G401 (cell line): ENCODE measurements at places on chromosomes 12 and 14. TPM values are rescaled to one million over a fixed set of nuclear protein-coding genes. Genes with fewer than 3 reads are reported as not detected.

Gene BLTP3B
- 34.2 and 53.8 TPM in 2 replicates for total RNA-seq

Gene TAS2R14
- total RNA-seq = 0.12 and 3.0 TPM in 2 replicates

Gene DIABLO
- 79.6 and 93.7 TPM in 2 replicates for total RNA-seq

Gene RNASE3
- not detected in 2 replicates for total RNA-seq

Gene BAZ1A
- 9.1 and 13.7 TPM in 2 replicates for total RNA-seq

Gene LHX5
- total RNA-seq = not detected in 2 replicates

Gene PLEKHG7
- total RNA-seq = not detected in 2 replicates

Gene NPAS3
- total RNA-seq = not detected in 2 replicates

Gene ANKRD52
- total RNA-seq = 6.2 and 9.0 TPM in 2 replicates

Gene KRT7
- 0.49 TPM in 1 of 2 replicates, not detected in the other for total RNA-seq

Gene CCDC38
- total RNA-seq = not detected in 2 replicates

Gene SLC5A8
- total RNA-seq = not detected in 2 replicates

Gene C1S
- 3.3 and 4.1 TPM in 2 replicates for total RNA-seq

Gene MBD6
- total RNA-seq = 1.4 and 2.1 TPM in 2 replicates

Gene GPR84
- total RNA-seq = 1.0 TPM in 1 of 2 replicates, not detected in the other

Gene AEBP2
- 13.4 and 18.7 TPM in 2 replicates for total RNA-seq

Gene PTPRO
- not detected in 2 replicates for total RNA-seq

Gene TIGAR
- 19.7 and 25.5 TPM in 2 replicates for total RNA-seq

Gene BIN2
- not detected in 2 replicates for total RNA-seq

Gene CLEC2B
- total RNA-seq = not detected in 2 replicates

Gene TAC3
- total RNA-seq = 0.85 TPM in 1 of 2 replicates, not detected in the other

Gene ITGB7
- total RNA-seq = 0.41 and 0.49 TPM in 2 replicates

Gene ZNF891
- 1.4 and 1.6 TPM in 2 replicates for total RNA-seq

Gene FAR2
- total RNA-seq = not detected in 2 replicates

Gene ADSS1
- total RNA-seq = 18.3 and 19.5 TPM in 2 replicates

Gene C12orf54
- not detected in 2 replicates for total RNA-seq

Gene KCNC2
- not detected in 2 replicates for total RNA-seq

Gene RTN1
- not detected in 2 replicates for total RNA-seq

Gene ADCY6
- 23.1 and 29.8 TPM in 2 replicates for total RNA-seq

Gene MANSC4
- total RNA-seq = not detected in 2 replicates

Gene ALG10
- 5.0 and 13.9 TPM in 2 replicates for total RNA-seq

Gene CRY1
- total RNA-seq = 142 and 152 TPM in 2 replicates

Gene ERP27
- not detected in 2 replicates for total RNA-seq

Gene ARID2
- total RNA-seq = 17.5 and 29.8 TPM in 2 replicates

Gene SLC25A47
- 0.06 TPM in 1 of 2 replicates, not detected in the other for total RNA-seq

Gene MYL2
- total RNA-seq = not detected in 2 replicates

Gene MSRB3
- 132 and 147 TPM in 2 replicates for total RNA-seq

Gene EGLN3
- 3.9 and 4.8 TPM in 2 replicates for total RNA-seq

Gene ADAM20
- not detected in 2 replicates for total RNA-seq

Gene PRKAB1
- 13.6 and 20.3 TPM in 2 replicates for total RNA-seq

Gene INHBC
- not detected in 2 replicates for total RNA-seq
